SW 1271 (cell line): ENCODE measurements at places on chromosomes 16 and 17.

DNA sequence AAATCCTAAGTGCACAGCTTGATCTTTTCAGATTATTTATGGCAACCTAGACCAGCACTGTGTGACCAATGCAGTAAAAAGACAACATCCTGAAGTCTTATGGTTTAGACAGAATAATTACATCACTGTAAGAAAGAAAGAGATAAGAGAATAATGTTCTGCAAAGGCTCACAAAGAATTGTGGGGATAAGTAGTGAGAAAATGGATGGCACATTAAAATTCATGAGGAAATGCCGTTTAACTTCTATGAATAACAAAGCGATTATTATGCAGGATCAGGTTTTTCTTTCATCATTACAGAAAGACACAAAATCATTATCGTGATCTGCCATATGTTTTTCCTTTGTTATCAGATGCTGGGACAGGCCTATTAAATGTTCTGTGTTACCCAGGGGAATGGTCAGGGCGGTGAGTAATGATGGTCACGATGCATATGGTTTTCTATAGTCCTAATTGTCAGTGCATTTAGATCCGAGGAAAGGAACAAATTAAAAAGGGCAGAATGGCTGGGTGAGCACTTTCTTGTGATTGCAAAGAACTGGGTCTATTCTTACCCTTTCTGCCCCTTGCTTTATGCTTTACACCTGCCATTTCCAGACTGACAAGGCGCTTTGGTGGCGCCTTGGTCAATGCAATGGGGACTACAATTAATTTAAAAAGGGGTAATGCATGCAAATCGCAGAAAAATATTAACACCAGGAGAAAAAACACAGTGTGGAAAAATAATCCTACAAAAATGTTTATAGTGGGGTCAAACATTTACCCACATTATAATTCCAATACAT is 18.1 kb upstream of the DHX40 start:
- no peak for DNase-seq

GRCh38 chr16:73036074-73036826 is 11.7 kb downstream of the ZFHX3 start:
- no peak for DNase-seq

DNA sequence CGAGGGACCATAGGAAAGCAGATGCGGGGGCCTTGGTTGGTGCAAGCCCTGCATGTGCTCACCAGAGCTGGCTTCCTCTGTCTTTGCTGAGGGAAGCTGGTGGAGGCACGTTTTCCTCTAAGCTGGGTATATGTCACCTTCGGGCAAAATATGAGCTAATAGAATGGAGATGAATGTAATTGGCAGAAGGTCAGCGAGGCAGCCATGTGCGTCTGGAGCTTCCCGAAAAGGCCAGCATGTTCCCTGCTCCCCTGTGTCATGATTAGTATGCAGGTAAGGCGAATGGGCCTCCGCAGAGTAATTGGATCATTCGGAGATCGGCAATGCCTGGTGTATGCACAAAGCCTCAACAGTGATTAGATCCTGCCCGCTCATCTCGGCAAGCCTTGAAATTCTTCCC is 806.2 kb upstream of the EEF2KMT start:
- no peak for DNase-seq

- DNase-seq = no peak
These were observed 41.0 kb downstream of the PTRH2 start for GRCh38 chr17:59666235-59666634.

DNA sequence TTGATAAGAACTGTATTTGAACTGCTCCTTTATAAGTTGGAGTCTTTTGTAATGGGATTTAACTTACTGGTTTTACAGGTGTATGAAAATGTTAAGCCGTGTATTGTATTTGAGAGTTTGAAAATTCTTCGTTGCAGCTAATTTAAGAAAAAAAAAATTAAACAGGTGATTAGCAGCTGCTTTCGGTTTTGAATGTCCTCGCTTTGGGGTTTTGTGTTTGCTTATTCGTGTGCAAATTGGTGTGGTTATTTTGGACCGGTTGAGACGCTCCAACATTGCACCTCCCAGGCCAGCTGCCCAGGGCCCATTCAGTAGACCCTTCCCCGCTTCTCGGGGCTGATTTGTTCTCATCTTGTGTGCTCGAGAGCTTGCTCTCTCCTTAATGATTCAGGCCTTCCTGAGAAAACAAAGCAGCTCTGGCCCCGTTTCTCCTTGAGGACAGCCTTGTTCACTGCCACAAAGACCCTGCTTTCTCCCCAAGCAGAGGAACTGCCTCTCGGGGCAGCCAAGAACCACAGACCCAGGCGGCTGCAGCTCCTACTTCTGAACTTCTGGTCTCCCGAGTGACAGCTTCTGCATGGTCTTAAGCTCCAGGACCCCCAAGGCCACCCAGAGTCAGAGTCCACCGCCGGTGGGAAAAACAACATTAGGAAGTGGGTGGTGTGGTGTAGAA is 100.5 kb downstream of the MSI2 start:
- no peak for DNase-seq

- DNase-seq = no peak
These were observed 173.4 kb upstream of the CIBAR2 start for GRCh38 chr16:85285681-85286065.

DNA sequence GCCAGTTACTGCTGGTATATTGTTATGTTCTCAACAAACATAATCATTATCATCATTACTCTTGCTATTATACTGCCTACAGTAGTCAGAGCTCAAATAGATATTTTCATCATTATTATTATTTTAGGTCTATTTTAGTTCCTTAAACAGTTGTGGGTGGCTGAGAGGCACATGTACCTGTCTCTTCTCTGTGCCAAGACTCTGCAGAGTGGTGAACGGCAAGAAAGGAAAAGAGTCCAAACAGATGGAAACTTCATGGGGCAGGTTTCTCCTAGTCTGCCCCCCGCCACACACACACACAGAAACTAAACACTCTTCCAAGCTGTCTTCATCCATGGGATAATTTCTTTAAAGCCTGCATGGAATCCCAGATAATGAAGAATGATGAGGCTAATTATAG is 77.7 kb upstream of the CLEC3A start:
- DNase-seq = no peak

GRCh38 chr16:14553447-14553846 is 76.6 kb downstream of the PARN start:
- DNase-seq = no peak

GRCh38 chr16:67834242-67834614 is 7.9 kb upstream of the THAP11 start:
- DNase-seq = no peak

DNA sequence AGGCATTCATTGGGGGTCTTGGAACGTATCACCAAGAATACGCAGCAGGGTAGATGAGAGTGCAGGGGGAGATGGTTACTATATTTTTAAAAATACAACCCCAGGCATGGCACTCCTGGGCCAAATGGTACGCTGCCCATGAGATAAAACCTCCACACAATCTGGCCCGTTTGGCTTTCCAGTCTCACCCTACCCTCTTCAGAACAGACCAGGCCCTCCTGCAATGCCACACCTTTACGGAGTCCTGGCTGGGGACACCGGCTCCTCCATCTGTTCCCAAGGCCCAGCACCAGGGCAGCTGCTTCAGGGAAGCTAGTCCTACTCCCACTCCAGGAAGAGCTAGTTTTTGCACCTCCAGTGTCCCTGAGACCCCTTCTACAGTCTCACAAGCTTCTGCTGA is 24.4 kb downstream of the SNN start:
- DNase-seq = no peak

DNA sequence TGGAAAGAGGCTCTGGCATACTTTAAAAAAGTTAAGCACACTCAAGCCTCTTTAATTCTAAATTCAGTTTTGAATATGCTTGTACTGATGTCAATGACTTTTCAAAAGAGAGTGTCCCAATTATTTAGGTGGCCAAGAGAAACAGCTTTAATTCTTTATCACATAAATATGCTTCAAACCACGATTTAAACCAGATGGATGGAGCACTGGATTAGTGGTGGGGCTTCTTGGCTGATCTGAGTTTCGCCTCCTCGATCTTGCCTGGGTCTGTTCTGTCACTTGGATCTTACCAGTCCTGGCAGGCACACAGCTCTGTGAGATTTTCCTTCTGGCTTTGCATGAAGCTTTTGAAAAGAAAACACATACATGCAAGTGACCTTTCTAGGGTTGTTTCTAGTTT is 467.8 kb downstream of the MAF start:
- no peak for DNase-seq

GRCh38 chr17:21286066-21286770 is 1.7 kb downstream of the MAP2K3 start:
- peak; percentile 94 for DNase-seq

GRCh38 chr16:28865722-28866453 is 2.2 kb downstream of the SH2B1 start:
- no peak for DNase-seq

DNA sequence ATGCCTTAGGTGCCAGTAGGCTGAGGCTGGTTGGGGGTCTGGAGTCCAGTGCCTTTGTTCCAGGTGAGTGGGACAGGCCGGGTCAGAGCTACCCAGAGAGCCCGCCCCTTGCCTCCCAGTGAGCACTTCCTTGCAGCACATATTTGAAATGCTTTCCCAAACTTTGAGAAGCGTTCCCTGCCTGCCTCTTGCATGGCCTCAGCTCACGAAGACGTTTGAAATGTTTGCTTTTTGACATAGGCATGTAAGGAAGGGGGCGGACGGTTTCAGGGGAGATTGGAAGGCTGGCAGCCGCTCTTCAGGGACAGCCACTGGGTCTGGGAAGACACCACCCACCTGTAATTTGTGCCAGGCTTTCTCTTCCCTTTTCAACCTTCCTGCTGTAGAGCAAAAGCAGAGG is 5.1 kb upstream of the FOXL1 start:
- no peak for DNase-seq

- no peak for DNase-seq
These were observed 28.9 kb upstream of the FOXK2 start for GRCh38 chr17:82490512-82491195.

DNA sequence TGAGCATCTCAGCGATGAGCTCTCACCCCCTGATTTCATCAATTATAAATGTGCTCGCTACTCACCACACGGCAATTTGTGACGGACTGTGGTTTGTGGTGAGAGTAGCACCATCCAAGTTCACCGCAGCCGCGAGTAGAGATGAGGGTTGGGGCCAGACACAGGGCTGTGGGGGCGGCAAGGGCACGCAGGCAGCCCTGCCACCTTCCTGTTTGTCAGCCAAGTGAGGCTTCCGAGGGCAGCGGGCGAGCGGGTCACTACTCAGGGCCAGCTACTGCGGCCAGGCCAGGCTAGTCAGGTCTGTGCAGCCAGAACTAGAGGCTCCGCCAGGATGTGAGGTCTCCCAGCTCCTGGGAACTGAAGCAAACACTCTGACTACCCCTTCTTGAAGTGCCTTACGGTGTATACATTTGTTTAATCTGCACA is 39.6 kb upstream of the MEOX1 start:
- no peak for DNase-seq

DNA sequence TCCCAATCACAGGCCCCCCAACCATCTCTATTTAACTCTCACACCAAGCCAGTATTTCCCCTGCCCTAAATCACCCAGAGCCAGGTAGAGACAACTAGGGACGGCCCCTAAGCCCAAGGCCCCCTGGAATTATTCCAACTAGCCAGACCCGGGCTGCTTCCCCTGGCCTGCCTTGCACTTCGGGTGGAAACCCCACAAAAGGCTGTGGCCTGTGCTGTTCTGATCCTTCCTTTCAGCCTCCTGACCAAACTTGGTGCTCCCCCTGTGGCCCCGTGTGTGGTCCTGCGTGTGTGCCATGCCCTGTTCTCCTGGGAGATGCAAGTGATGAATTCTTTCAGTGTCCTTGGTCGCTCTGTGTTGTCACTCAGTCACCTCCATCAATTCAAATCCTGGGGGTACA is 14.9 kb downstream of the CCL17 start:
- no peak for DNase-seq

DNA sequence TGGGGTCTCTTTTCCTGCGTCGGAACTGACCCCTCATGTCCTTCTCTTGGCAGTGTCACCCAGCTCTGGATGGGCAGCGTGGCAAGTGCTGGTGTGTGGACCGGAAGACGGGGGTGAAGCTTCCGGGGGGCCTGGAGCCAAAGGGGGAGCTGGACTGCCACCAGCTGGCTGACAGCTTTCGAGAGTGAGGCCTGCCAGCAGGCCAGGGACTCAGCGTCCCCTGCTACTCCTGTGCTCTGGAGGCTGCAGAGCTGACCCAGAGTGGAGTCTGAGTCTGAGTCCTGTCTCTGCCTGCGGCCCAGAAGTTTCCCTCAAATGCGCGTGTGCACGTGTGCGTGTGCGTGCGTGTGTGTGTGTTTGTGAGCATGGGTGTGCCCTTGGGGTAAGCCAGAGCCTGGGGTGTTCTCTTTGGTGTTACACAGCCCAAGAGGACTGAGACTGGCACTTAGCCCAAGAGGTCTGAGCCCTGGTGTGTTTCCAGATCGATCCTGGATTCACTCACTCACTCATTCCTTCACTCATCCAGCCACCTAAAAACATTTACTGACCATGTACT is 13.2 kb downstream of the IGFBP4 start:
- no peak for DNase-seq

DNA sequence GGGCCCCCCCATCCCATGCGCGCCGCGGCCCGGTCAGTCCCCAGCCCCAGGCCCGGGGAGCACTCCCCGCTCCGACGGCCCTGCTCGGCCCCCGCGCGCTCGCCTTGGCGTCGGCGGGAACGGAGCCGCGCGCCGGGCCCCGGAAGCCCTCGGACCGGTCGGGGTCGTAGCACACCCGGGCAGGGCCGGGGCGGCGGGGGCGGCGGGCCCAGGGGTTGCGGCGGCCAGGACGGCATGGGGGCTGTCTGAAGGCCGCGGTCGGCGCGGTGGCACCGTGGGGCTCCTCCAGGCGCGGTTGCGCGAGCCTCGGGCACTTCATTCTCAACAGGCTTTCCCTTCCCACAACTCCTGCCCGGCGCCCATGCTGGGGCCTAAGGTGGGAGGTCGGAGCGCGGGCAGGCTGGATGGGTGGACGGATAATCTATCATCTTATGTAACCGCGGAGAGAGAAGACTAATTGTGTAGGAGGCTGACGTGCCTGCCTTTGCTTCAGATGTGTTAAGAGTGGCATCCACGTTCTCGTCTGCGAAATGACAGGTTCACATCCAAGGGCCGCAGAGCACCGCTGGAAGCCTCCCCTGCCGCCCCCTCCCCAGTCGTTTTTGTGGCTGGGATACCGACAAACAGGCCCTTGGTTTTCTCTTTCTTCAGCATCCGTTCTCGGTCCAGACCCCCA is 708 bp downstream of the BAIAP2 start:
- no peak for DNase-seq

DNA sequence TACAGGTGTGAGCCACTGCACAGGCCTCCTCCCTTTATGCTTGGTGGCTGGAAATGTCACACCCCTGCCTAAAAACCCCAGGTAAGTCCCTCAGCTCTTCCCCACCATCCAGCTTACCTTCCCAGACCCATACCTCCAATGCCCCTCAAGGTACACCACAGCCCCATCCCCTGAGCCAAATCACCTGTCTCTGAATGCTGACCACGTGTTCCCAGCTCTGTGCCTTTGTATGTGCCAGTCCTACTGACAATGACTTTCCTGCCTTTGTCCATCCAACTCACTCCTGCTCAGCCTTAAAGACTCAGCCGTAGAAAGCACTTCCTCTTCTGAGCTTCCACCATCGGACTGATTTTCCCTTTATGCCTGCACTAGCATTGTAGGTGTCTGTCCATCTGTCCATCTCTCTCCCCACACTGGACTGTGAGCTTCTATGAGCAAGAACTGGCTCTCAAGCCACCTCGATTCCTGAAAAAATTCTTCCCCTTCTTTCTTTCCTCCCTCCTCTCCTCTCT is 30.7 kb upstream of the GOSR2 start:
- DNase-seq = no peak

- no peak for DNase-seq
These were observed 447.6 kb upstream of the CA10 start for GRCh38 chr17:52606098-52606497.
